Liver (tissue), 10 donors: ENCODE measurements at places on chromosomes 3 and 15. TPM values are rescaled to one million over a fixed set of nuclear protein-coding genes. Genes with fewer than 3 reads are reported as not detected.

DNA sequence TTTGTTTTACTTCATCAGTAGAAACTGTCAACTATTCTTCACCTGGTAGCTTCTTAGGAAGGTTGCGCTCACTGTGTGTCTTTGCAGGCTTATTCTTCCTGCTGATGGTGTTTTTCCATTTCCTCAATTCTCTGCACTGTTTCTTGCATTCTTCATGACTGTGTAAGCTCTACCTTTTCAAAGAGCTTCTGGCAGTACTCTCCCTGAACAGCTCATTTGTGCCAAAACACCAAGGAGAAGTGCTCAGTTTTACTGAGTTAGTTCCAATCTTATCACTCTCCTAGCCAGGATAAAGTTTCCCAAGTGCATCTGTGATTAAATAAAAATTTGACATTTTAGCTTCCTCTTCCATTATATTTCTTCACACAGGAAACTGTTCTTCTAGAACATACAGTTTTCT lies 339.8 kb downstream of the EPHA3 start:
- DNase-seq: no peak

DNA sequence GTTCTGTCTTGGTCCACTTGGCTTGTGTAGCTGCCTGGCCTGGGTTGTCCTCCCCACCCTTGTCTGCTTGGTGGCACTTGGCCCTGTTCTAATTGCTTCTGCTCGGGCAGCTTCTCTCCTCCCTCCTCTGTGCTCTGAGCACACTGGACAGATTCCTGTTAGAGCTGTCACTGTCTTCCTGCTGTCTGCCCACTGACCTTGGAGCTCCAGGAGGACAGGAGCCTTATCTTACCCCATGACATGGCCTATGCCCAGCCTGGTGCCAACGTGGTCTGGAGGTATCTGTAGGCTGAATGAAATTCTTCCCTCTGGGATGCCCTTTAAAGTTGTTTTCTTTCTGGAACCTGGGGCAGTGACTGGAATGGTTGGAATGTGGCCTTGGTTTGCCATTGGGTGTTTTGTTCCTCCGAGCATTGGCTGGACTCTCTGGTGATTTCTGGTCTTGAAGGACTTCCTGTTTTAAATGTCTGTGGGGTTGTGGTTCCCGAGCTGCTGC lies 94.1 kb downstream of the FAM43A start:
- DNase-seq: no peak

DNA sequence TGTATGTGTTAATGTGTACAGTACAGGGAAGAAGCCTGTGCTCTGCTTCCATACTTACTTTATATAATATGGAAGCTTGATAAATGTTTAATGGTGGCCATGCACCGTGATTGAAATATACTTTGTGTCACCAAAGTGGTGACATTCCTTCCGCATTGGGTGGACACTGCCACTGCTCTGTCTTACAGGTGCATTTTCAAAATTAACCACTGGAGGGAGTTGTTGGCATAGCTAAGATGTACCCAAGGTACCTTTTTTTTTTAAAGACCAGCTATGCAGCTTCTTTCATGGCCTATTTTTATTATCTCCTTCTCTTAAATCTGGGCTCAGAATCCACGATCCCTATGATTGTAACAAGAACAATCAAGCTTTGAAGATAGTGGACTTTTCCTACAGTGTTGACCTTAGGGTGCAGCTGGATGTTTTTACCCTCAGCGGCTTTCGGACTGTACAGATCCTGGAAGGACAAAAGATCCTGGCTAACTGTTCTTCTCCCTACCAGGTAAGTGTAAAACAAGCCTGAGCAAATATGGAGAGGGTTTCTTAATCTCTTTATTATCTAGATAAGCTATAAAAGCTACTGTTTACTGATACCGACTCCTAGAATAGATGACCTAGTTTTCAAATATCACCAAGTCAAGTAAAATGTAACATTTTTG lies 21.6 kb upstream of the PAK6 start:
- no peak for DNase-seq

SAXO2 gene
- 1.4 TPM for total RNA-seq

DNA sequence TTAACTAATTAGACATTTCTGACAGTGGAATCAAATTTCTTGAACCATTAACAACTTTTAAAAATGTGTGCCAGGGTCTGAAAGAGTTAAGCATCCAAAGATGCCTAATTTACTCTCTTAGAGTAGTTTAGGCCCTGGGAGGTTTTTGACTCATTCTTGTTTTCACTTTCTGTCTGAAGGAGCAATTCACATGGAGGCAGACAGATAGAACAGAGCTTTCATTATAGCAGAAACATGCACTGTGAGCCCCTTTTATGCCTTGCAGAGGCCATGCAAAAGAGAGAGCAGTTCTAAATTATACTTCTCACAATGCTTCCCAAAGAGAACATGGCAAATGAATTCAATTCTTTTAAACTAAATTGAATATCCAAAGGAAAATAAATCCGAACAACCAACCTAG lies 554.8 kb downstream of the MFSD1 start:
- DNase-seq: no peak

DNA sequence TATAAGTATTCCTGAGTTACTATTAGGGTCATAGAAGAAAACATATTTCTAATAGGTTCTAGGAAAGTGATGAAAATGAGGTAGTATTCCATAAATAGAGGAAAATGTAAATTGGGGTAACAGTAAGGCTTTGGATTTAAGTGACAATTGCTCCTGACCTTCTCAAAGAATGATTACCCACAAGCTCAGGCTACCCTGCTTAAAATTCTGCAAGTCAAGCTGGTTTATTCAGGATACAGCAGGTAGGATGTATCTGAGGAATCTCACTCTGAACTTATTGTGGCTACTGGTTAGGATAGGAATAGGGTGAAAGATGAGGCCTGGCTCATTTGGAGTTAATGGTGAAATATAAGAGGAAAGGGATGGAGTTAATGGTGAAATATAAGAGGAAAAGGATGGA lies 67.7 kb downstream of the CD200R1L start:
- no peak for DNase-seq

RETNLB gene
- total RNA-seq: not detected

GRCh38 chr15:38873158-38873557 lies 308.5 kb upstream of the RASGRP1 start:
- DNase-seq: no peak

PPP1R14D gene
- total RNA-seq: not detected
